ENCODE measurements at places on chromosomes 7 and 10. TPM values are rescaled to one million over a fixed set of nuclear protein-coding genes. Genes with fewer than 3 reads are reported as not detected.

DNA sequence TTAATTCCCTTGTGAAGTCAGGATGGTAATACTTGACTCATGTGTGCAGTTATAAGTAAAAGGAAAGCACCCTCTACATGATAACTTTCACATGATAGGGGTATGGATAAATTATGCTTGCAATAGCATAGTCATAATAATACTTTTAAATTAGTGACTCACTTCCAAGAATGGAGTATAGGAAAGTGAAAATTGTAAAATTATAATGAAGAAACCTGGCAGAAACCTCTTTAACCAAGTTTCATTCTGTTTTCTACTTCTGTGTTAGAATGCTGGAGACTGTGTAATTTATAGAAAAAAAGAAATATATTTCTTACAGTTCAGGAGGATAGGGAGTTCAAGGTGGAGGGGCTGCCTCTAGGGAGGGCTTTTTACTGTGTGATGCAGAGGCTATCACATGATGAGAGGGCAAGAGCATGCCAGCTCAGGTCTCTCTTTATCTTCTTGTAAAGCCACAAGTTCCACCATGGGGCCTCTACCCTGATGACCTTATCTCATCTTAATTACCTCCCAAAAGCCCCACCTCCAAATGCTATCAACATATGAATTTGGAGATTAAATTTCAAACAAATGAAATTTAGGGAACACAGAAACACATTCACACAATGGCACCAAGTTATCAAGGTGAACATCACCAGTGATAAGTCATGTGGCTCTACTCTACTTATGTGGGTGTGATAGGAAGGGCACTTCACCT is 43.2 kb downstream of the HDAC9 start:
- no peak for DNase-seq

- DNase-seq = peak; percentile 70
These were observed 198.2 kb downstream of the MLLT10 start for GRCh38 chr10:21732067-21732772.

GRCh38 chr7:96127746-96128145 is 194.2 kb downstream of the SLC25A13 start:
- no peak for DNase-seq

Gene EPHA1
- total RNA-seq = 16.2 TPM

Gene LAMB1
- total RNA-seq = 212 TPM

Gene KLLN
- total RNA-seq = 0.59 TPM

GRCh38 chr7:20831451-20831850 is 44.8 kb upstream of the SP8 start:
- DNase-seq = no peak

GRCh38 chr7:24200407-24200966 is 83.5 kb upstream of the NPY start:
- DNase-seq = no peak

- peak; percentile 7 for DNase-seq
These were observed 8.5 kb downstream of the ZDHHC16 start for GRCh38 chr10:97454330-97455036.

Gene ENTPD1
- total RNA-seq = 26.0 TPM

Gene LRRC17
- total RNA-seq = 92.4 TPM

DNA sequence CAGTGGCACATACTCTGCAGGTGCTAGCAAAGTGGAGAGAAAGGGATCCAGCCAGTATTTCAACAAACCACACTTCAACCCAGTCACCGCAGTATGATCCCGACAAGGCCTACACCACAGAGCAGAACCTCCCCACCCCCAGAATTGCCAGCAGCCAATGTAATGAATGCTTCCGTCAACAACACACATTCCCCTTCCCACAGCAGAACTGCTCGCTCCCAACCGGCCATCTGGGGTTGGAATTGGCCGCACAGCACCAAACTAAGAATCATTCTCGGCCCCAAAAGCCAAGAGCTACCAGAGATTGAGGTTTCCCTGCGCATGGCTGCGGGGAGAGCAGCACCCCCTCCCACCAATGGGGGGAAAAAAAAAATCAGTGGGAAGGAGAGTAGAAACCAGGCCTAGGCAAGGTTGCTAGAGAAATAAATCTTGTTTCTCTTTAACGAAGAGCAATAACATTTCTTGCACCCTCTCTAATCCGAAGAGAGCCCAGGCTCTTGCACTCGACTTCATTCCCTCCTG is 1.1 kb downstream of the WASL start:
- peak; percentile 43 for DNase-seq

Measured in skin of body (tissue), 3 donors.